ENCODE measurements at places on chromosomes 16 and 17.

DNA sequence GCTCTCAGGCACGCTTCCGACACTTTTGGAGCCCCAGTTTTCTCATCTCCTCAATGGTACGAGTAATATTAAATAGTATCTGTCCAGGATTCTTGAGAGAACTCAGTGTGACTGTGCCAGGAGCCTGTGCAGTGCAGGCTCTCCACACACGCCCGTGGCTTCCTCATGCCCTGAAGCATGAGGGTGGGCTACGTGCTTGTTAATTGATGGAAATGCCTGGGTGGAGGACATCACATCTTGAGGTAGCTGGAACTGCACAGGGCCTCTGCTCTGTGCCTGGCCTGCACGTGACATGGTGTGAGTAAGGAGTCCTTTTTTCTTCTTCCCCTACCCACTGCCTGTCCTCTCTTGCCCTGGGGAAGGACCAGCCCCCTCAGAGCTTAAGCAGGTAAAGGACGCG is 43.1 kb upstream of the LHX1 start:
- no peak for DNase-seq

- DNase-seq = no peak
Observed at GRCh38 chr16:55393991-55394390, 70.0 kb downstream of the IRX6 start.

DNA sequence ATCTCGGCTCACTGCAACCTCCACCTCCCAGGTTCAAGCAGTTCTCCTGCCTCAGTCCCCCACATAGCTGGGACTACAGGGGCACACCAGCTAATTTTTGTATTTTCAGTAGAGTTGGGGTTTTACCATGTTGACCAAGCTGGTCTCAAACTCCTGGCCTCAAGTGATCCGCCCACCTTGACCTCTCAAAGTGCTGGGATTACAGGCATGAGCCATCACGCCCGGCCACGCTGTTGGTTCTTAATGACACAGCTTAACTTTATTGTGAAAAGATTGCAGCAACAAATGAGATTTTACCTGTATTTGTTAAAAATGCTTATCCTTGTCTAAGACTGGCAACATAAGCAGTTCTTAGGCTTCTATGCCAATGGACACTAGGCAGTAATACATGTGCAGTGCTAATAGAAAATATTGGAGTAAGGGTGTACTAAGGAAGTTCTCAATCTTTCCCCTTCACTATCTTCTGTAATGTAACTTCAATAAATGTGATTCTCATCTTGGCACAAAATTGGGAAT is 2.9 kb downstream of the UBB start:
- no peak for DNase-seq

GRCh38 chr16:264440-264951 is 11.2 kb downstream of the RGS11 start:
- no peak for DNase-seq

GRCh38 chr16:58863042-58863441 is 128.9 kb upstream of the GOT2 start:
- DNase-seq = peak; percentile 56

DNA sequence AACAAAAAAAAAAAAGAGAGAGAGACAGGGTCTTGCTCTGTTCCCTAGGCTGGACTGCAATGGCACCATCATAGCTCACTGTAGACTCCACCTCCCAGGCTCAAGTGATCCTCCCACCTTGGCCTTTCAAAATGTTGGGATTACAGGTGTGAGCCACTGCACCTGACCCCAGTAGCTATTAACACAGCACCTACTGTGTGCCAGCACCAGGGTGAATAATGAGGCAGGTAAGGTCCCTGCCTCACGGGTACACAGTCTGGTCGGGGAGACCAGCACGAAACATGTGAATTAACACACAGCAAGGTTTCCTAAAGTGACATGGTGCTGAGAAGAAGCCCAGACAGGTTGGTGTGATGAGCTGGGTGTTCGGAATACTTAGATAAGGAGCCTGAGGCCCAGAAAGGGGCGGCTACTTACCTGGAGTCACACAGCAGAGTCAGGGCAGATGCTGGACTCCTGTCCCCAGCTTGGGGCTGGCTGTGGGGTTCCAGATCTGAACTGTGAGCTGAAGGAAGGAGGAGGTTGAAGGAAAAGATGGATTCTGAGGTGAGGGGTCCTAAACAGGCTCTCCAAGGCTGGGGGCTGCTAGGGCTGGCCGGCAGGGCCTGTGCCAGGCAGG is 10.5 kb upstream of the FBXL19 start:
- DNase-seq = no peak

- no peak for DNase-seq
Observed at GRCh38 chr16:65123396-65124211, 1.7 kb upstream of the CDH11 start.

DNA sequence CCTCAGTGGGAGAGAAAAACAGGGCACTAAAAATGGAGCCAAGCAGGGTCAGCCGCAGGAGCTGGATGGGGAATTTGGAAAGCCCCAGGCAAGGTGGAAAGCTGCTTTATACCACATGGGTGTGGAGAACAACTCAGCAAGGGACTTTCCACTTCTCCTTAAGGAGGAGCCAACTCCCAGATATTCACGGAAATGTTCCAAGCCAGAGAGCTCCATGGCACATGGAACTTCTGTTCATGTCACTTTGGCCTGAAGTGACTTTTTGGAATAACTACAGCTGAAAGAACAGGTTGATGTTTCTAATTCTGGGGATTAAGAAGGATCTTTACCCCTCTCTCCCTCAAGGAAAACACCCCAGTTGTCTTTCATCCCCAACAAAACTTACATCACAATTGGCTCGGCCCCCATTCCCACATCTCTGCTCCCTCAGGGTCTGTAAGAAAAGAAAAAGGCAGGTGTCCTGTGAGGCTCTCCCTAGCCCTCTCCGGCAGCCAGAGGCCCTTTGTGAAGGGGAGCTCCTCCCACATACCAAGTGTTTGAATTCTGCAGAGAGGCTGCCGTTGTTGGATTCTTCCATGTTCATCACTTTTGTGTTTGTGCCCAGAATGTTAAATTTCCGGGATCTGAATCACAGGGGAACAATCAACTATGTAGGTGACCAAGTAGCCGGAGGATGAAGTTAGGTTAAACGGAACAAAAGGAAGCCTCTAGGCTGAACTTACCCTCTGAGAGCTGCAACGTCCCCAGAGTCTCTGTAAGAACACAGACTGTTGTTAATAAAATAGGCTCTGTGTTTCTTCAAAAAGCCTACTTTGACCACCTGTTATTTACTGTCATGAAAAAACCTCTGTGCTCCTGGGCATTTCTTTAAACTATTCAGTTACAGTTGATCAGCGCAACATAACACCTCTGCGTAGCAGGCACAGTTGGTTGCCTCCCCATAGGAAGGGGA is 41.0 kb downstream of the STAT5A start:
- DNase-seq = no peak

- DNase-seq = no peak
Observed at GRCh38 chr16:10088380-10088793, 93.8 kb downstream of the GRIN2A start.

DNA sequence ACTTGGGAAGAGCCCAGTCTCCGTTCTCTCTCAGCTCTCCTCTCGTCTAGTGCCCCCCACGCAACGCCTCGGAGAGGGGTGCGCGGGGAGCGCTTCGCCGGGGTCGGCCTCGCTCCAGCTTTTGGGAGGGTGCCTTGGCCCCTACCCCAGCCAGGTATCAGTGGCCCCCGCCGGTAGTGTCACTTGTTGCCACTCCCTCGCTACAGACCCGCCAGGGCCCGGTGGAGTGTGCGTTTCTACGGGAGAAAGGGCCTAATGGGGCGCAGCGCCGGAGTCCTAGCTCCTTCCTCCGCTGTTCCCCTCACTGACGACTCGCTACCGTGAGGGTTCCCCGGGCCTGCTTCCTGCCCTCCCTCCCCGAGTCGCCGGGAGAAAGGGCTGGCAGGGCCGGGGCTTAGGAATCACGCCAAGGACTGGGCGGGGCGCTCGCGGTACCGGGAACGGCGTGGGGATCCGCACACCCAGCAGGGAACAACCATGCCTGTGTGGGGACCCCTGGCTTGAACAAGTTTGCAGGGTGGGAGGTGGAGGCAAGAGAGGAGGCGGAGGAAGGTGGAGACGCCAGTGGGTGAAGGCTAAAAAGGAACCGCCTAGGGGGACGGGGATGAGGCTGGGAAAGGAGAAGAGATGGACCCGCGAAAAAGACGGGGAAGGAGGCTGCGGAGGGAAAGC is 997 bp upstream of the CDH11 start:
- no peak for DNase-seq

GRCh38 chr16:3787924-3788661 is 70.8 kb upstream of the TRAP1 start:
- no peak for DNase-seq
